ENCODE measurements at places on chromosomes 13 and 19.

GRCh38 chr13:100512422-100512821, 76.2 kb downstream of the GGACT start:
- DNase-seq, result no peak

- DNase-seq, result no peak
These were observed 4.6 kb upstream of the SSBP4 start for GRCh38 chr19:18414504-18415177.

DNA sequence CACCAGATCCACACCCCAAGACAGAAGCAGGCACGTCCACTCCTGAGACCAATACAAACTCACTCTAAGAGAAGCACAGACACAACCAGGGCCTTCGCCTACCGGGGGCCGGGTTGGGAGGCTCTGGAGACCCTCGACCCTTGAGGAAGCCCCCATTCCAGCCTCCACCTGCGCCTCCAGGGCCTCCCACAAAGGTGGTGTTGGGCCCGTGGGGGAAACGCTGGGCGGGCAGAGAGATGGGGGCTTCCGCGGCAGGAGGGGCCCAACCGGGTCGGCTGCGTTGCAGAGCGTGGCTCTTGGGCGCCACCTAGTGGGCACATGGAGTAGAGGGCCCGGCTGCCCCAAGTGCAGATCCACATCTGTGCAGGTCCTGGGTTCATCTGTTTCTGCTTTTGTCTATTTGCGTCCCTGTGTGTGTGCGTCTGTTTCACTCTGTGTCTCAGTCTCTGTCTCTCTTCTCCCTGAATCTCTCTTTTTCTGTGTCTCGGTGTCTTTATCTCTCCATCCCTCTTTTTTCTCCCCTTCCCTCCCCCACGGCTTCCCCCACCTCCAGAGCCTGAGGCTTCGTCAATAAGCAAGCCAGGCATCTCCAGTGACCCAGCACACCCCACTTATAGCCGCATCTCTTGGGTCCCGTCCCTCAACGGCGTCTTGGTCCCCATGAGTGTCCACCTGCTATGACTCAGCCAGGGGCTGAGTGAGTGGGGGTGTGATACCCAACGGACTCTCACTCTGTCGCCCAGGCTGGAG, 10.5 kb upstream of the TINCR start:
- DNase-seq, result no peak

DNA sequence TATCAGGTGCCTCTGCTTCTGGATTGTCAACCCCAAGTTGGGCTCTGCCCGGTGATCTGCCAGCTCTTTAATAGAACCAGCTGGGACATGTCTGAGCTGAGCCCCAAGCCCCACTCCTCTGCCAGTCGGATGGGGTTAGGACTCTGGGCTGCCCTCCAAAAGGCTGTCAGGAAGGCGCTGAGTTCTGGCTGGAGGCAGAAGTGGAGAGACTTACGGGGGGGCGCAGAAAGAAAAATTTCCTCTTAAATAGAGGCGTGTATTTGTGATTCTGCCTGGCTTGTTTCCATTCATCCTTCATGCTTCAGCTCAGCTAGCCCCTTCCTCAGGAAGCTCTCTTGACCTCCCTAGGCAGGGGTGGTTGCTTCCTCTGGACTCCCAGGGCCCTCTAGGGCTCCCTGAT, 985 bp upstream of the KCNK6 start:
- DNase-seq, result no peak

DNA sequence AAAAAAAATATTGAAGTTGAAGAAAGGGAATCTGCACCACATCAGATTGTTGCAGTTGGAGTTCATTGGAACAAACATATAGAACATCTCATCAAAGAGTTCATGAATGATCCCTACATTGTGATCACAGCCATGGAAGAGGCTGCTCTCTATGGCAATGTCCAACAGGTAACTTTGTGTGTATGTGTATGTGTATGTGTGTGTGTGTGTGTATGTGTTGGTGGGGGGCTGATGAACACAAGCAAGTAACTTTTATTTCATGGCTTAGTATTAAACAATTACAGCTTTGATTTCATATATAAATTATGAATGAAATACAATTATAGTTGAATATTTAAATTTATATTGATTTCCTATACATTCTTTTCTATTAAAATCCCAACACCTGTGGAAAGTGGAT, 69.4 kb downstream of the SLC7A9 start:
- no peak for DNase-seq

GRCh38 chr19:46288896-46289588, 7.8 kb upstream of the HIF3A start:
- DNase-seq, result no peak

- DNase-seq, result peak; percentile 92
These were observed at the start of gene RASL11A for GRCh38 chr13:27270594-27271520. Gene RASL11A (plus strand): TSS chr13:27270830. CDS start chr13:27270945, 115 bp downstream.

DNA sequence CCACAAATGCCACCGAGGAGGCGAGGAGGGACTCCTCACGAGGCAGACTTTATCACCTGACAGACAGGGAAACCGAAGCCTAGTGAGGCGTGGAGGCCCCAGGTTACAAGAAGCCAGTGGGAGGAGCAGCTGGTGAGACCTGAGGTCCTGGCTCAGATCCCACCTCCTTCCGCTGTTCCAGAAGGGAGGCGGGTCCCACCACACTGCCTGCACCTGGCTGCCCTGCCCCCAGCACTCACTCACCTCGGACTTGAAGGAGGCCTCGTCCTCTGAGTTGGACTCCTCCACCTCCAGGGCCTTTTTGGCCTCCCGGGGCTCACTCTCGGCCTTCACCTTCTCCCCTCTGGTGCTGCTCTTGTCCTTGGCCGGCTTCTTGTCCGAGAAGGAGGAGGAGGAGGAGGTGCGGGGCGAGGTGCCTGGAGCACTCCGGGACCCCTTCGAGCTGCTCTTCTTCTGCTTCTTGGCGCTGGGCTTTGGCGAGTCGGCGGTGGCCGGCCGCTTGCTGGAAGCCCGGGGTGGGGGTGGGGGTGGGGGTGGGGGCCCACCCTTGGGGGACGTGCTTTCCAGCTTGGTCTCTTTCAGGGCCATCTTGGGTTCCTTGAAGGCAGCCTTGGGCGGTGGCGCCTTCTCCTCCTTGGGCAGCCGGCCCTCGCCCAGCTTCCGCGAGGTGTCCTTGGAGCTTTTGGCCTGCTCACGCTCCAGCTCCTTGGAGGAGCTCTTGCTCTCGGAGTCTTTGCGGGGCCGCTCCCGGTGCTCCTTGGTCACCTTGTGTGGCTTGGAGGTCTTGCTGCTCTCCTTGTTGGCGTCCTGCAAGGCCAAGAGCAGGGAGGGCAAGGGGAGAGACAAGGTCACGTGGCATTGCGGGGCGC, 57.7 kb downstream of the MLLT1 start:
- DNase-seq, result no peak

DNA sequence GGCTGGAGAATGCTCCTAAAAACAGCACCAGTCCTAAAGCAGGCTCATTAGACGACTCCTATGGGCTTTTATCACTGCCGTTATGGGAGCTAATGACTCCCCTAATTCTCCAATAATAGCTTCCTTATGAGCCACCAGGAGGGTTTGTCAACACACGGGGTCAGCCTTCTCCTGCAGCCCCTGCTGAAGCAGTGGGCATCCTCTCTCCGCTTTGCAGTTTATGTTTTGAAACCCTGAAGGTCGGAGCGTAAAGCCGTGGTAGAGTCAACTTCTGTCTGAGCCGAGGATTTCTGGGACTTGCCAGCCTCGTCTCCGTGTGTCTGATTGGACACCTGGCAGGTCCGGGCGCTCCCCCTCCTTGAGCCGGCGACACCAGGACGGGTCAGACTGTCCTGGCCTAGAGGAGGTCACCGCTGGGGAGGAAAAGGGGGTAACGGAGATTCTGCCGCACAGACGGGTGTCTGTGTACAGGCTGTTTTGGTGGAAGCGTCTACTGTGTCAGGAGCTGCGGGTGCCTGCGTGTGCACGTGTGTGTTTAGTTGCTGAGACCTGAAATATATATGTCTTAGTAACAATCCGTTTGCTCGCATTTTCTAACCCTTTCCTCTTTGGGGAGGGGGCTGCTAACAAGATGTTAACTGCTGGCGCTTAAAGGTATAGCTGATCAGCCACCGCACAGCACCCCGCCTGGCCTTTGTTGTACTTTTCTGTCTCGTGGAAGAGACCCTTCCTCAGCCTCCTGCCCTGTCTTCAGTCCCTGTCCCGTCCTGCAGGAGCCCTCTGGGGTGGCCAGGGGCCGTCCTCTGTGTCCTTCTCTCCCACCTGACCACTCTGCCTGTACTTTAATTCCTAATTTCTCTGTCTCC, 1.9 kb downstream of the KDM4B start:
- DNase-seq, result no peak

- DNase-seq, result no peak
These were observed 226.2 kb upstream of the ARGLU1 start for GRCh38 chr13:106794117-106794516.

GRCh38 chr19:16714702-16715287, 4.9 kb upstream of the NWD1 start:
- no peak for DNase-seq

GRCh38 chr19:4077007-4077374, 10.3 kb upstream of the ZBTB7A start:
- no peak for DNase-seq

DNA sequence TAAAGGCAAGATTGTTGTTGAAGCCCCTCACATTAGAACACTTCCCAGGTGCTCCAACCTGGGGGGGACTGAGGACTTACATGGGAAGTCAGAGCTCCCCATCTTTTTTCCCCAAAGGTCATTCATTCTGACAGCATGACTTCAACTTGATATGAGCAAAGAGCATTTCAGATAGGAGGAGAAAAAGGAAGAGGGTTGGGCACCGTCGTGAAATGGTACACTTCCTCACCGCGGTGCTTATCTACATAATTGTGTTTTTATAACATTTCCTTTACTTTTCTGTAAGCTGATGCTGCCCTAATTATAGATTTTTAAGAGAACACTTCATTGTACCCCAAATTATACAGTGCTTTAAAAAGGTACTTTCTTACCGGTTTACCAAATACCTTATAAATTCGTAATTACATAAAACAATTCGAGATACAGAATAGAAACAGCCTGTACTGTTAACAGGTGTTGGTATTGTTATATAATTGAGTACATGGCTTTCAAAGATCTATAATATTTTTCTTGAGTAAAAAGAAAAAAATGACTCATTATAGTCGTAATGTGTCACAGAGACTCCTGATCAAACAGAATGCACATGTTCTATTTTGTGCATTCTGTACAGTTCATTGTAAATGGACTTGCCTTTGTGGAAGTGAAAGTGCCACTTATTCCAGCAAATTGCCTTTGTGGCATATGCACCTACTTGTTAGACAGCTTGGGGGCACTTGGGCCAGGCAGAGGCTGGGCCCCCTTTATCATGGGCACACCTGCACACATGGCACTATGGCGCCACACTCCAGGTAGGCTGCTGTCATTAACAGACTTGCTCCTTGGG, 81.8 kb downstream of the GGACT start:
- no peak for DNase-seq

DNA sequence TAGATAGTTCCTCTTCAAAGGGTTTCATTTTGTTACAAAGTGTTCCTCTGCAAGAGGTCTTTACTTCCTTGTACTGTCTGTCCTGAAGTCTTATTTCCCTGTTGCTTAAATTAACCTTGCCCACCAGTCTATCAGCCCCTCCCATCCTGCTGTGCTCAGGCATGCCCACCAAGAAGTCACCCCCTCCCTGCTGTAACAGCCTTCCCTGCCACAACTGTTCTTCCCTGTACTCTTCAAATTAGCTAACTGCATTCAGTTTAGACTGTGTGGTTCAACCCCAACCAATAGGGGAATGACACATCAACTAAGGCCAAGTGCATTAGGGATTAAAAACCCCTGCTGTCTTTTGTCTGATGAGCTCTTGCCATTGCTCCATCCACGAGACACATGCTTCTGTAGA, 34.4 kb upstream of the ZNF562 start:
- no peak for DNase-seq

GRCh38 chr13:98765996-98766519, 13.6 kb upstream of the SLC15A1 start:
- no peak for DNase-seq

DNA sequence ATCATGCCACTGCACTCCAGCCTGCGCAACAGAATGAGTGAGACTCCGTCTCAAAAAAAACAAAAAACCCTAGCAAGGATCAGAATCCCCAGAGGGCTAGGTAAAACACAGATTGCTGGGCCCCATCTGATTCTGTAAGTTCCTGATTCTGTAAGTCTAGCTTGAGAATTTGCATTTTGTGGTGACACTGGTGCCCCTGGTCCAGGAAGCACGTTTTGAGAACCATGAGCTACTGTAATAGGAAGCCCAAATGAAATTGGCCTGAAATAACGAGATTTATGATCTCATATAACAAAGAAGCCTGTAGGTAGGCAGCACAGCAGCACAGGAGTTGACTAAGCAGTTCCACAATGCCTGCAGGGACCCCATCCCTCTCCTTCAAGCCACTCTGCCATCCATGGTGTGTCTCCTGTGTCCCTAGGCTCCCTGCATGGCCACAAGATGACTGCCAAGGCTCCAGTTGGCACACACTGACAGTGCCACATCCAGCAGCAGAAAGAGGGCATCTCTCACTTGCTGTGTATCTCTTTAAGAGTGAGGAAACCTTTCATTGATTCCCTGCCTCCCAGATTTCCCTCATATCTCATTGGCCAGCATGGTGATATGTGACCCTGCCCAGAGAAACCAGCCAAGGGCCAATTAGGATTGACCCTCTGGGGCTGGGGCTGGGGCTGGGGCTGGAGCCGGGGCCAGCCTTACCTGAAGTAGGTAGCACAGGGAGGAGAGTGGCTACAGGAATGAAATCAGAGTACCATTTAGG, 21.7 kb downstream of the SIPA1L3 start:
- no peak for DNase-seq

DNA sequence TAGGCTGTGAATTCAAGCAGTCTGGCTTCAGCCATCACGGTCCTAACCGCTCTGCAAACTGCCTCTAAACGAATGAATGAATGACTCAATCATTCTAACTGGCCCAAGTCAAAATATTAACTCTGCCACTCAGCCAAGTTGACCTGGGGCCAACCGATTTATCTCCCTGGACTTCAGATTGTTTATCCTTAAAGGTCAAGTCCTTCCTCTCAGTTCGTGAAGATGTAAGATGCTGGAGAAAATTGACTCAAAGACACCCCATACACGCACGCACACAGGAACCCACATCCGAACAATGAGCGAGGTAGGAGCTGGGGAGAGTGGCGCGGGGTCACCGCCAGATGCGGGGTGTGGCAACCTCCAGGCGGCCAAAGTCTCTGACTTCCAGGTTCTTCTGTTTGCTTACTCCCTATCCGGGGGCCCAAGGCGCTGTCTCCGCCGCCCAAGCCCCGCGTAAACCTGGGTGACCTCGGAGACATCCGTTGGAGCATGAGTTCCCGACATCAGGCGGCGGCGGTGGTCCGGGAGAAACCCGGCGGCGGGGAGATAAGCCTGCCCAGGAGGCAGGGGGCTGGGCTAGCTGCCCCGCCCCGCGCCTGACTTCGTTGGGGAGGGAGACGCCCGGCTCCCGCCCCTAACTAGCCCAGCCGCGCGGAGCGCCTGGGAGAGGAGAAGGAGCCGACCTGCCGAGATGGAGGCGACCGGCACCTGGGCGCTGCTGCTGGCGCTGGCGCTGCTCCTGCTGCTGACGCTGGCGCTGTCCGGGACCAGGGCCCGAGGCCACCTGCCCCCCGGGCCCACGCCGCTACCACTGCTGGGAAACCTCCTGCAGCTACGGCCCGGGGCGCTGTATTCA, at the start of gene CYP2S1:
Gene CYP2S1 (plus strand): TSS at position 646 of the 856 bp plus-strand sequence. CDS start 46 bp downstream, at position 692.
- no peak for DNase-seq

GRCh38 chr19:13095934-13096927, 6.4 kb downstream of the LYL1 start:
- no peak for DNase-seq

- no peak for DNase-seq
These were observed 560 bp downstream of the NDUFA7 start for GRCh38 chr19:8320564-8321066.

- no peak for DNase-seq
These were observed 347.6 kb upstream of the NBEA start for GRCh38 chr13:34594507-34594906.

All from suprapubic skin (tissue), 4 donors.